ENCODE measurements at places on chromosomes 11 and 22. TPM values are rescaled to one million over a fixed set of nuclear protein-coding genes. Genes with fewer than 3 reads are reported as not detected.

The INS gene
- not detected for total RNA-seq

The NRGN gene
- 0.28 TPM for total RNA-seq

The TYMP gene
- total RNA-seq = 17.9 TPM

The MMP13 gene
- not detected for total RNA-seq

The OR4P4 gene
- total RNA-seq = not detected

The OR8J3 gene
- total RNA-seq = not detected

The GDPD4 gene
- 0.69 TPM for total RNA-seq

The NRIP3 gene
- 37.7 TPM for total RNA-seq

The BAIAP2L2 gene
- under 0.01 TPM for total RNA-seq
